Breast epithelium (tissue), 4 donors: ENCODE measurements at places on chromosomes 16 and 17.

DNA sequence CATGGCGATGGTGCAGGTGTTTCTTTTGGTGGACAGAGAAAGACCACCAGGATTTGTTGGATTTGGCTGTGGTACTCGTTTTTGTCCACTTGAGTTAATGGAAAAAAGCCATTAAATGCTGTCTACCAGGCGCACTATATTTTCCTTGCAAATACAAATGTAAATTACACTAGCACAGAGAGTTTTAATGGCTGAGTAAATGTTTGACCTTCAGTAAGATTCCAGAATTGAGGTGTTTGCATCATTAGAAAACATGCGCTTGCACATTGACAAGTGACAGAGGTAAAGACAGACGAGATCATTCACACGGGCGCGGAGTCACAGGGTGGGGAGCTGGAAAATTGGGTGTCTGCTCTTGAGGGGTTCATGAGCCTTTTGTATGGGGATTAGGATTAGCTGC lies 53.5 kb upstream of the AKTIP start:
- no peak for DNase-seq

GRCh38 chr16:11014136-11014535 lies 69.8 kb downstream of the CLEC16A start:
- DNase-seq, result no peak

DNA sequence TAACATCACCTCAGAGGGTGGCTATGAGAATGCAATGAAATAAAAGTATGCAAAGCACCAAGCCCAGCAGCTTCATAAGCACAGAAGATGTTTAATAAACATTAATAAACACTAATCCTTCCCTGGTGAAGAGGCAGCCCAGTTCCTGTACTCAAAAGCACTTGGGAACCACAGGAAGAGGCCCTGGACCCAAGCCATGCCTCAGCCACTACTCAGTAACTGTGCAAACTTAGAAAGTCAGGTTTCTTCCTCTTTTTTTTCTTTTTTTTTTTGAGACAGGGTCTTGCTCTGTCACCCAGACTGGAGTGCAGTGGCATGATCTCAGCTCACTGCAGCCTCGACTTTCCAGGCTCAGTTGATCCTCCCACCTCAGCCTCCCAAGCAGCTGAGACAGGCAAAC lies 5.3 kb downstream of the ARHGAP17 start:
- no peak for DNase-seq

DNA sequence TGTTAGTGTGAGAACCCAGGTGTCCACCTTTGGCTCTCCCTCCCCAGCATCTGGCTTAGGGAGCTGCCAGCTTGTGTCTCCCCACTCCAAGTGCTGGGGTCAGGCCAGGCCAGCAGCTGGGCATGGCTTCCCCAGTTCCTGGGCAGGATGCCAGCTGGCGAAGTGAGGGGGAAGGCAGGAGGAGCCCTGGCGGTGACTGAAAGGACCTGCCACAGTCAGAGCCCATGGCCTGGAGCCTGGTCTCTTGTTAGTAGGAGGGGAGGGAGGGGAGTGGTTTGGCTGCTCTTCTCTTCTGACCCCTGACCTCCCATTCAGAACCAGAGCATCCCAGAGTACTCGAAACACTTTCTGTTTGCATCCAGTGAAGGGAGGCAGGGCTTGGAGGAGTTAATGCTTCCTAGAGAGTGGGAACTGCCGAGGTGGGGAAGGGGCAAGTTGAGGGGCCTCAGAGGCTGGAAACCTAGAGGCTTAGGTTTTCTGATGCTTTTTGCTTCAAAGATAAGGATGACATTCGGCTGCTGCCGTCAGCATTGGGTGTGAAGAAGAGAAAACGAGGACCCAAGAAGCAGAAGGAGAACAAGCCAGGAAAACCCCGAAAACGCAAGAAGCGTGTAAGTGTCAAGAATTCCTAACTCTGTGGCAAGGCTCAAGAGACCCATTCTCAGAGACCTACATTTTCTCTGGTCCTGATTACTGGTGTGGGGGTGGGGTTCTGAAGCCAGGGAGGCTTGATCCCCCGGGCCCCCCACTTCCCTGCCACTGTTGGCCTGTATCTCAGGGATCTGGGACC lies 772 bp downstream of the CHD3 start:
- peak; percentile 98 for DNase-seq

DNA sequence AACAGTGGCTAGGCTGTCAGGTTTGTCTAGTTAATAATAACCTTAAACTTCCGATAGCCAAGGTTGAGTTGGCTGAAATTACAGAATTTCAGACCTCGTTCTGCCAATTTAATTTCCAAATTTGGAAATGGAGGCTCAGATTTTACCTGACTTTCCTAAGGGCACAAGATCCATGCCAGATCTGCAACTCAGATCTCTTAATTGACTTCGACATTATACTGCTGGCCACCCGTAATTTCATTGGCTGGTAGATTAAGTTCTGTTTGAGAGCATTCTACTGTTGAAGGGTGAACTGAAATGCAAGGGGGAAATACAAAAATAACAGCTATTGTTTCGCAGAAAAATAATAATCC lies 210.8 kb downstream of the CNTNAP4 start:
- no peak for DNase-seq

- DNase-seq, result peak; percentile 15
These were observed 6.2 kb downstream of the RPS6KB1 start for GRCh38 chr17:59899099-59899498.
